ENCODE measurements at places on chromosomes 12 and 14. TPM values are rescaled to one million over a fixed set of nuclear protein-coding genes. Genes with fewer than 3 reads are reported as not detected.

DNA sequence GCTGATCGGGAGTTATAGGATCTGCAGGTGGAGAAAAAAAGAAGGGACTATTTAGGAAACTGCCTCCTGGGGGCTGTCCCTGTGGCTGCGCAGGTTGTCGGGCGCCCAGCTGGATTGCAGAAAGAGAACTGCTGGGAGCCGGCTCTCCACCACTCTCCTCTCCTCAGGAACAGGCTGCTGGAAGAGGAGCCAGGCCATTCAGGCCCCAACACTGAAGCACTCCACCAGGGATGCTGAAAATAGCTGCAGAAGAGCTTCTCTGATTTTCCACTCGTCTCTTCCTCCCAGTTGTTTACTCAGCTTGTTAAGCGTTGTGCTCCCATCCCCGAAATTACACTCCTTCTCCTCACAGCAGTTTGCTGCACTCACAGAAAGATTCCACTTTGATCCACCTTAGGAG is 347.3 kb downstream of the GLT1D1 start:
- no peak for DNase-seq
- no peak overlapping the region for H3K4me3 ChIP-seq
- no peaks in the 10 kb centered on the region for H3K27me3 ChIP-seq
- no peak overlapping the region for H3K27ac ChIP-seq

The SLC39A5 gene
- total RNA-seq = 1.4 TPM

DNA sequence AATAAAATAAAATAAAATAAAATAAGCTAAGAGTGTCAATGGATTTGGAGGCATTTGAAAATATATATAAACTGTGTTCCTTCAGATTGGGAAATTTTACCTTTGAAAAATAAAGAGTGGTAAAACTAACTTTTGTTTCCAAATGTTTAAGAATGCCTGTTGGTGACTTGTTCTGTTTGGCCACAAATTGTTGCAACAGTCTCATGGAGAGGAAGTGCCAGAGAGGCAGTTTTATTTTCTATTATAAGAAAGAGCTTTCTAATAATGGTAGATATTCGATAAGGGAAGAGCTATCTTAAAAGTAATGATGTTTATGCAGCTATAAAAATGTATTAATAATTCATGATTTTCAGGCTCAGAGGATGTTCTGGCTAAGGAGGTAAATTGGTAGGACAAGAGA is 68.8 kb upstream of the MDGA2 start:
- no peak overlapping the region for H3K4me3 ChIP-seq
- no peaks in the 10 kb centered on the region for H3K27me3 ChIP-seq
- H3K27ac ChIP-seq = no peak overlapping the region
- no peak for DNase-seq
- no peaks in the 10 kb centered on the region for H3K4me1 ChIP-seq

GRCh38 chr12:110836291-110836690 is 10.5 kb upstream of the CCDC63 start:
- peaks cover 8% of the 10 kb centered on the region for H3K27me3 ChIP-seq
- no peak overlapping the region for H3K27ac ChIP-seq
- no peaks in the 10 kb centered on the region for H3K4me1 ChIP-seq
- H3K4me3 ChIP-seq = no peak overlapping the region
- no peaks in the 10 kb centered on the region for H3K36me3 ChIP-seq

GRCh38 chr14:96515731-96516130 is 13.5 kb downstream of the PAPOLA start:
- H3K4me1 ChIP-seq = peaks cover 52% of the 10 kb centered on the region
- DNase-seq = no peak
- H3K4me3 ChIP-seq = no peak overlapping the region
- H3K36me3 ChIP-seq = peaks cover 4% of the 10 kb centered on the region
- no peaks in the 10 kb centered on the region for H3K27me3 ChIP-seq
- H3K27ac ChIP-seq = no peak overlapping the region

The NDUFA9 gene
- 123 TPM for total RNA-seq

The CLEC9A gene
- total RNA-seq = not detected

The PZP gene
- total RNA-seq = not detected

DNA sequence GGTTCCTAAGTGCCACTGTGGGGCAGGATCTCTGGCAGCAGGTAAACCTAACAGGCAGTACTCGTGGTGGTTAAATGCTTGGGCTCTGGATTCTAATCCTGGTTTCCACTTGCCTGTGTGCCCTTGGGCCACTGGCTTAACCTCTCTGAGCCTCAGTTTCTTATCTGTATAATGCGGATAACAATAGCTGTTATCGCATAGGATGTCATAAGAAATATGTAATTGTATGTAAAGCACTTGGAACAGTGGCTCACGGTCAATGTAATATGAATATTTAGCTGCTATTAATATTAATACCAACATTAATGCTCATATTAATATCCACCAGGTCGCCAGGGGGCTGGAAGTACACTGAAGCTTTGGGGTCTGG is 16.8 kb downstream of the FOXN4 start:
- no peaks in the 10 kb centered on the region for H3K4me1 ChIP-seq
- no peaks in the 10 kb centered on the region for H3K36me3 ChIP-seq
- no peak overlapping the region for H3K27ac ChIP-seq
- H3K4me3 ChIP-seq = no peak overlapping the region
- H3K27me3 ChIP-seq = peaks cover 15% of the 10 kb centered on the region

- H3K27me3 ChIP-seq = peaks cover 6% of the 10 kb centered on the region
- no peak overlapping the region for H3K27ac ChIP-seq
- no peaks in the 10 kb centered on the region for H3K36me3 ChIP-seq
- DNase-seq = no peak
- no peak overlapping the region for H3K4me3 ChIP-seq
These were observed 15.7 kb downstream of the NR1H4 start for GRCh38 chr12:100489251-100489820.

DNA sequence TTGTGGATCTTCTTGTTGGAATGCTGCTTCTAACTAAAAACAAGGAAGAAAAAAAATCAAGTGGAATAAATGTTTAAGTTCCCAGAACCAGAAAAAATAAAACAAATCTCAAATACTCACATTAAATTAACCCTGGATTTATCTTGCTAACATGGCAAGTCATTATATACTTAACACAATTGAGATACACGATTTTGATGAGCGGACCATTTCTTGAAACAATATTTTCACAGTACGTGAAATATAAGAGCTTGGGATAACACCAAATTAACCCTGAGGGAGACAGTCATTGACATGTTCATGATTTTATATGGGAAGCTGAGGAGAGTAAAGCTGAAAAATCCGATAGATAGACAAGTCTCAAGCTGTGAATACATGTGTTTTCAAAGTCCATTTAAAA is 128.6 kb downstream of the PTCSC3 start:
- H3K27ac ChIP-seq = no peak overlapping the region
- no peaks in the 10 kb centered on the region for H3K36me3 ChIP-seq
- no peak overlapping the region for H3K4me3 ChIP-seq
- peaks cover 3% of the 10 kb centered on the region for H3K27me3 ChIP-seq
- H3K4me1 ChIP-seq = no peaks in the 10 kb centered on the region

DNA sequence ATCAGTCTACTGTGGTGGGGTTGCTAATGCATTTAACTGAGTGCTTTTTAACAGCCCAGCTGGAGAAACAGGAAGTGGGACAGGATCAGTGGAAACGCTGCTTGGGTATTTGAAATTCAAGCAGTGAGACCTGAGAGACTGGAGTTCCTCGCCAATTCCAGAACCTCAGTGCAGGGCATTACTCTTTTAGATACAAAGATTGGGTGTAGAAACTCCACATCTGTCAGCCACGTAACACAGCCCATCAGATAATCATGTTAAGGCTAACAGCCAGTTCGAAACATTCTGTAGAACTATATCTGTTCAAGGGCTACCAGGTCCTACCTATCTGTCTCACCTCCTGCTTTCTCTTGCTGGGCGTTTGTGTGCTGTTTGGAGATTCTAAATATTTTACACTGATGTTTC is 45.5 kb downstream of the RAD52 start:
- peaks cover 33% of the 10 kb centered on the region for H3K4me1 ChIP-seq
- no peaks in the 10 kb centered on the region for H3K27me3 ChIP-seq
- no peak overlapping the region for H3K27ac ChIP-seq
- H3K36me3 ChIP-seq = peaks cover 73% of the 10 kb centered on the region

- no peak overlapping the region for H3K4me3 ChIP-seq
- no peak for DNase-seq
- peaks cover 7% of the 10 kb centered on the region for H3K4me1 ChIP-seq
These were observed 6.8 kb upstream of the NUDT4 start for GRCh38 chr12:93370947-93371346.

DNA sequence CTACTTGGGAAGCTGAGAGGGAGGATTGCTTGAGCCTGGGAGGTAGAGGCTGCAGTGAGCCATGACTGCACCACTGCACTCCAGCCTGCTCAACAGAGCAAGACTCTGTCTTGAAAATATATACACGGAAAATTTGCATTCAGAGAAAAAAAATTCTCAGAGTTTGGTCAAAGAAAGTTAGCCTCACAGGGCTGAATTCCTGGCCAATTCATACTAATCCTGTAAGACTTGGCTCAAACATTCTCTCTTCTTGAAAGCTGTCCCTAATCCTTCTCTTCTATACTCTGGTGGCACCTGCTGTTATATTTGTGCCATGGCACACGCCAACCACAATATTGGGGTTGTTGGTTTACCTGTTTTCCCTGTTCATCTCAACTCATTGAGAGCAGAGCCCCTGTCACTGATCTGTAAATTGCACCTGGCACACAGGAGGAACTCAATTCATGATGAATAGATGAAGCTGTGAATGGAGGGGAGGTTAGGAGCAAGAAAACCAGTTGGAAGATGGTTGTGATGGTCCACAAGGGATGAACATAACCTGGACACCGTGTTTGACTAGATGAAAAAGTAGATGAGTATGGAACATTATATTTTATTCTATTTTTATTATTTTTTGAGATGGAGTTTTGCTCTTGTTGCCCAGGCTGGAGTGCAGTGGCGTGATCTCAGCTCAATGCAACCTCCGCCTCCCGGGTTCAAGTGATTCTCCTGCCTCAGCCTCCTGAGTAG is 36.8 kb upstream of the SPTSSA start:
- H3K4me1 ChIP-seq = no peaks in the 10 kb centered on the region
- no peak for DNase-seq
- H3K36me3 ChIP-seq = no peaks in the 10 kb centered on the region
- H3K27ac ChIP-seq = no peak overlapping the region
- H3K27me3 ChIP-seq = peaks cover 1% of the 10 kb centered on the region

Measured in activated T-helper 1 cell treated with anti-CD3 and anti-CD28 coated beads, Interleukin-12 subunit alpha, Interleukin-12 subunit beta, Interleukin-2, Interleukin-4 antibody, amounts not matched to agents 30 ng/mL and 10 ng/mL and 1 ng/mL, durations not matched to agents 14 hours and 24 hours and 36 hours (primary cell).